ENCODE measurements at places on chromosomes 16 and 17.
A peak's percentile ranks its signal among the peaks of the same experiment; 100 is the strongest.

GRCh38 chr17:81256616-81257015 lies 17.5 kb downstream of the NDUFAF8 start:
- no peak for DNase-seq

DNA sequence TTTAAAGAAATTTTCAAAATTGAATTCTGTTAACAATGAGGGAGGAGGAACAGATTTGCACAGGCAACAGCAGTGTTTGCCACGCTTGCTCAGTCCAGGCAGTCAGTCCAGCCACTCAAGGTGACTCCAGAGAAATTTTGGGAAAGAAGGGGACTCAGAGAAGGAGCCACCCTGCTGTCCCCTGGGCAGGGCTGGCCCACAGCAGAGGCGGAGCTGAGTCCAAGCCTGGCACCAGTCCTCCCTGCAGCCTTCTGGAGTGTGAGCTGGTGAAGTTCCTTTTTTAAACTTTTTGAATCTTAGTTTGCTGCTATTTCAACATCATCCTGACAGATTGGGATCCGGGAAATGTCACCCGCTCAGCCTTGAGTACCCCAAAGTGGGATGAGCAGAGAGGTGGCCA lies 14.5 kb upstream of the SLC47A2 start:
- no peak for DNase-seq

- DNase-seq: no peak
Observed at GRCh38 chr16:86727632-86728031, 149.3 kb downstream of the FOXL1 start.

DNA sequence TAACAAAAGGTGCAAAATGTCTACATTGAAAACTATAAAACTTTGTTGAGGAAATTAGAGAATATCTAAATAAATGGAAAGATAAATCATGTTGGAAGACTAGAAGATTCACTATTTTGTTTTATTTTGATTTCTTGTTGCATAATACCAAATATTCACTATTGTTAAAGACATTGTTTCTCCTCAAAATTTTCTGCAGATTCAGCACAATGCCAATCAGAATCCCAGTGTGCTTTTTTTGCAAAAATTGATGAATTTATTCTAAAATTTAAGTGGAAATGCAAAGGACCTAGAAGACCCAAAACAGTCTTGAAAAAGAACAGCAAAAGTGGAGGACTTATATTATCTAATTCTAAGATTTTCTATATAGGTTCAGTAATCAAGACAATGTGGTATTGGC lies 40.4 kb downstream of the TTLL6 start:
- no peak for DNase-seq

GRCh38 chr17:69434164-69434579 lies 19.7 kb downstream of the MAP2K6 start:
- no peak for DNase-seq

DNA sequence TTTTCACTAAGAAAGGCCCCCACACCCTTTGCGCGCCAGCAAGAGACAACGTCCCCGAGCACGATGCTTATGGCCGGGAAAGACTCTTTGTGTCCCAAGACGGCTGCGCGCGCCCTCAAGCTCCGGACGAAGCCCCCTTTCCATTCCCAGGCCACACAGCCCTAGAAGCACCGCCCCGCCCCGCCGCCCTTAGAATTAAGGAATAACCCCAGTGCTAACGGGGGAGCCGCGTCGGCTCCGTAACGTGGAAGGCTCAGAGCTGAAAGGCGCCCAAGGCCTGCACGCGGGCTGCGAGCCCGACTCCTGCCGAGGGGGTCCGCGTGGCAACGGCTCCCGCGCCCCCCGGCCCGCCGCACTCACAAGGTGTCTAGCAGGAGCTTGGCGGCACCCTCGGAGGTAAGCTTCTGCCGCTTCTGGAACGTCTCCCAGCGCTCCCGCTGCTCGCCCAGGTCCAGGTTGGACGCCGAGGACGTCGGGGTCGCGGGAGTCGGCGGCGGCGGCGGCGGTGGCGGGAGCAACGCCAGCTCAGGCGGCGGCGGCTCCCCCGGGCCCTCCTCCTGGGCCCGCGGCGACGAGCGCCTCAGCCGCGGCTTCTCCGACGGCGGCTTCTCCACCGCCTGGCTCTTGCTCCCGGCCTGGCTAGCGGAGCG lies 477 bp downstream of the CENPV start:
- DNase-seq: no peak

DNA sequence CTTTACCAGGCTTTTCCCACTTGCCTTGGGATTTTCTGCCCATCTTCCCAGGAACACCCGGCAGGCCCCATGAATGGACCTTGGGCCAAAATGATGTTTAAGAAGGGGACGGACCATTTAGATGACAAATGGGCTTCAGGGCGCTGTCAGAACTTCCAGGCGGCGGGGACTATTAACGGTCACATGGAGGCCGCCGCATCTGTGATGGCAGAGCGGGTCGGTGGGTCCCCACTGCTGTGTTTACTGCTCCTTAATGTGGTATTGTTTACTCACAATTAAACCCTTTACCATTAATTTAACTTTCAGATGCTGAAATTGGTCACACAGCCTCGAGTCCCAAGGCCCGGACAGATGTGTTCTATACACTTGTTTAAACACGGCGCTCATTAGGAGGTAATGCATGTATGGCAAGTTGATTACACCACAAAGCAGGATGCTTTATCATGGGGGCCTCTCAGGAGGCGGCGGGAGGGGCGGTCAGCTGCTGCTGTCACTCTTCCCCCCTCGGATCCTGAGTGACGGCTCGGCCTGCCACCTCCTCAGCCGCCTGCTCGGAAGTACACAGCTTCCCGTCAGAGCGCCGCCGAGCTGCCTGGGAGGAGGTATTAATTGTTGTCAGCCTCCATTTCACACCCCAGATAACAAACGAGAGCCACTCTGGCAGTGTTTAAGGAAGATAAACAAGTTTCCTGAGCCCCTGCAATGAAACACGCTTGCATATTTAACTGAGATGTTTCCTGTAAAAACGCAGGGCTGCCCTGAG lies 83.9 kb upstream of the IRX3 start:
- DNase-seq: no peak

DNA sequence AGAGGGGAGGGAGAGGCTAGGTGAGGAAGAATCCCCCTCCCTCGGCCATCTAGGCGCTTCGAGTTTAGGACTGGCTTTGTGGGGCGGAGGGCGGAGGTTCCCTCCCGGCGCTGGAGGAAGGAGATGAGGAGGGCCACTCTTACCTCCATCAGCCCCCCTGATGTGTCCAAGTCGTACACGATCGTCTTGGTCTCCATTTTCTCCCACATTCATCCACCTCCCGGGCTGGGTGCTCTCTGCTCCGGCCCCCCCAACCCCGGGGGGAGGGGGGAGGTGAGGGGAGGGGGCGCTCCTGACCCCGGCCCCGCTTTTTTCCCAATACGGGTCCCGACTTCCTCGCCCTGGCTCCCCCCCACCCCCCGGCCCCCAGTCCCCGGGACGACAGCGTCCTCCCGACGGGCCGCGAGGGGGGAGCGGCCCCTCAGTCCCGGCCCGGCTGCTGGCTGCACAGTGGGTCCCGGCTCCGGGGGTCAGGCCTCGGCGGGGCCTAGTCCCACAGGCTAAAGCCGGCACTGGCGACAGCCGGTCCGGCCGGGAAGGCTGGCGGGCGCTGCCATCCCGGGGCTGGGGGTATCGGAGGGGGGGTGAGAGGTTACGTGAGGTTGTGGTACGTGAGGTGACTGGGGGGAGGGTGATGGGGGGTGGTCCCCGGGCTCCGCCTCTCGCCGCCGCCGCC lies 428 bp downstream of the PHF12 start:
- no peak for DNase-seq

GRCh38 chr16:82995924-82996441 lies 369.2 kb downstream of the CDH13 start:
- DNase-seq: peak; percentile 47

- DNase-seq: no peak
Observed at GRCh38 chr17:40086150-40087044, 14.0 kb downstream of the NR1D1 start.

DNA sequence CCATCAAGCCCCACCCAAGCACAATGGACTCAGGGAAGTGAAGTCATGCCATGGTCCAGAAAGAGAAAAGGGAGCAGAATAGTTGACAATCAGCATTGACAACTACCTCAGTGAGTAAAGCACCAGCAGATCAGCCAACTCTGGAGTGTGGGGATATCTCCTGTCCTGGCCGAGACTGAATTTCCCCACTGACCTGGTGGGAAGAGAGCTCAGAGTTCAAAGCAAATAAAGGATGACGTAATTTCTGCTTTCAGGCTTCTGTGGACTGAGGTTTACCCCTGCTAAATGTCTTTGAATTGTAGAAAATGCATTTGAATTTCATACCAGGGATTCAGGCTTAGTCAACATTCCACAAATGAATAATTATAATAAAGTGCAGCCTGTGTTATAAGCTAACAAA lies 152.9 kb downstream of the CBLN1 start:
- DNase-seq: no peak

GRCh38 chr16:54048586-54049495 lies 237.7 kb downstream of the IRX3 start:
- no peak for DNase-seq

- no peak for DNase-seq
Observed at GRCh38 chr17:76989519-76989918, 121.3 kb downstream of the MGAT5B start.

DNA sequence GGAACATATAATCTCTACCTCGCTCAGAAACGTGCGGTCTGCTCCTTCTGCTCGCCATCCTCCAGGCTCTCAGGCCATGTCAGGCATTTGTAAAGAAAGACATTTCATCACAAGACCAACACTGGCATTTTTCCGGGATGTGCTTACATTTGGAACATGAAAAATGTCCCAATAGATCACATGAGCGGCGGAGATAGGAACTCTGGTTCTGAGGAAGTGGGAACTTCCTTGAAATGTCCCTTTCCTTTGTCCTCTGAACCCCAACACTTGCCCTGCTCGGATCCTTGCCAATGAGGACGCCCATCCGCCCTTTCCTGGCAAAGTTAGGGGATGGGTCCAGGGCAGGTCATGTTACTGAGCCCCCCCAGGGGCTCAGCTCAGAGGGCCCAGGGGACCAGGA lies 130.5 kb downstream of the MAF start:
- no peak for DNase-seq

DNA sequence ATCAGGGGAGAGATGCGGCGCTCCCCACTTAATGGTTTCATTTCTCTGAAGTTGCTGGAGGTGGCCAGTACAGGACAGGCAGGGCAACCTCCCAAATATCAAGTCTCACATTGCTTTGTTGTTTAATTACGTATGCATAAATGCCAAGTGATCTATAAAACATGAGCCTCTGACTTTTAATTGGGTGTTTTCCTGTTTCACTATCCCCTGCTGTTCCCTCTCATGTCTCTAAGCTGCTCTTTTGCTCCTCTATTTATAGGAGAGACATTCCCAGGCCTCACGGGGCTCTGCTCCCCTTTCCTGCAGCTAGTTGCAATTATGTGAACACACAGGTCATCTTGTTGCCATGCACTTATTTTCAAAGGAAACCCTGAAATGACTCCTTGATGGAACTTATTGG lies 1173.5 kb upstream of the GOT2 start:
- DNase-seq: no peak

- no peak for DNase-seq
Observed at GRCh38 chr17:78357177-78357586, 2.7 kb downstream of the SOCS3 start.

DNA sequence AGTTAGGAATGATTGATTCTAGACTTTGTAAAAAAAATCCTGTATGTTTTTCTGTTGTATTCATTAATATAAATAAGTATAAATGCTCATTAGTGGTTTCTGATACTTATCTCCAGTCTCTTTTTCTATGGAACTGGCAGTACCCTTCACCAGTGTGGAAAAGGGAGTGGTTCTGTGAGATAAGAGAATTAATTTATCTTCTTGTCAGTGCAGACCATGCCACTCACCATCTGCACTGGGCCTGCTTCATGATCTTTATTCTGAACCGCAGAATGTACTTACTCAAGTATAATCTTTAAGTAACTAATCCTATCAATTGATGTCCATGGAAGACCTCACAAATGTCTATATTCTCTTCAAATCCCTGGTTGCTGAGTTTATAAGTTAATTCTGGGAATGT lies 836.1 kb upstream of the CDH8 start:
- no peak for DNase-seq

- no peak for DNase-seq
Observed at GRCh38 chr17:65228734-65229620, 91.8 kb downstream of the RGS9 start.

DNA sequence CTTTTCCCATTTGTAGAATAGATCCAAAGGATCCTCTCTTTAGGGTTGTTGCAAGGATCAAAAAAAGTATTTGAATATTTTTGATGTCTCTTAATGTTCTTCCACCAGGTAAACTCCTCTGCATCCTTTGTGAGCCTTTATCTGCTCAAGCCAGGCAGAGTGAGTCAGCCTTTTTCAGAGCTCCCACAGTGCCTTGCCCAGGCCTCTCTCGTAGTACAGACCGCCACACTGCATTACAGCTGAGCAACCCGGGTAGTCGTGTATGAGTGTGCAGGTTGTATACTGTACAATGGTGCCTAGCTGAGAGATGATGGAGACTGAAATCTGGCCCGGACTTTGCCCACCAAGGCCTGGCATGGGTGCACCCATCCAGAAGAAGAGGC lies 20.9 kb downstream of the RHBDL3 start:
- DNase-seq: no peak

GRCh38 chr17:79755591-79755990 lies 22.4 kb upstream of the CBX2 start:
- DNase-seq: no peak

GRCh38 chr16:73545290-73545689 lies 497.4 kb upstream of the ZFHX3 start:
- no peak for DNase-seq

- no peak for DNase-seq
Observed at GRCh38 chr16:2816751-2817339, at the start of gene PRSS21. Gene PRSS21 (plus strand): TSS chr16:2817237. CDS start chr16:2817269, 32 bp downstream.
